Natural killer cell treated with Interleukin-12 subunit alpha and Interleukin-12 subunit beta and Interleukin-15 and Interleukin-18, amount 100 ng/mL, for 72 hours (primary cell): ENCODE measurements at places on chromosomes 12 and 14. TPM values are rescaled to one million over a fixed set of nuclear protein-coding genes. Genes with fewer than 3 reads are reported as not detected.
A peak's percentile ranks its signal among the peaks of the same experiment; 100 is the strongest.

GRCh38 chr12:75710361-75711069 is 199.1 kb upstream of the KRR1 start:
- H3K27ac ChIP-seq, result no peak overlapping the region
- peaks cover 18% of the 10 kb centered on the region for H3K4me1 ChIP-seq

DNA sequence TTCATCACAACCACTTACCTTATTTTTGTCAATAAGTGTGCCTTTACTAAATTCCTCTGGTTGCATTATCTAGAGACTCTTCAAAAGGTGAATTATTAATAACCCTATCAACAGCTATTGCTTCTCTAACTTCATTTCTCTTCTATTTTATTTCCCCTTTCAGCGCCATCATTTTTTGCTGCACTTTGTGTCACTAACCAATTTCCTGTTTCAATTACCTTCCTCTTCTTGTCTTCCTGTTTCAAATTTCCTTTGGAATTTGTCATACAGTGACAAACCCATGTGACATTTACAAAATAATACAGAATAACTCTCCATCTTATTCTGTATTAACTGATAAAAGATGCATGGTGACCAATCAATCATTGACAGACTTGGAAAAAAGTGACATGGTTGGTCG is 12.2 kb upstream of the CLEC2A start:
- DNase-seq, result no peak
- peaks cover 25% of the 10 kb centered on the region for H3K4me1 ChIP-seq
- no peak overlapping the region for H3K27ac ChIP-seq
- H3K4me3 ChIP-seq, result peak overlapping the region; percentile 24

DNA sequence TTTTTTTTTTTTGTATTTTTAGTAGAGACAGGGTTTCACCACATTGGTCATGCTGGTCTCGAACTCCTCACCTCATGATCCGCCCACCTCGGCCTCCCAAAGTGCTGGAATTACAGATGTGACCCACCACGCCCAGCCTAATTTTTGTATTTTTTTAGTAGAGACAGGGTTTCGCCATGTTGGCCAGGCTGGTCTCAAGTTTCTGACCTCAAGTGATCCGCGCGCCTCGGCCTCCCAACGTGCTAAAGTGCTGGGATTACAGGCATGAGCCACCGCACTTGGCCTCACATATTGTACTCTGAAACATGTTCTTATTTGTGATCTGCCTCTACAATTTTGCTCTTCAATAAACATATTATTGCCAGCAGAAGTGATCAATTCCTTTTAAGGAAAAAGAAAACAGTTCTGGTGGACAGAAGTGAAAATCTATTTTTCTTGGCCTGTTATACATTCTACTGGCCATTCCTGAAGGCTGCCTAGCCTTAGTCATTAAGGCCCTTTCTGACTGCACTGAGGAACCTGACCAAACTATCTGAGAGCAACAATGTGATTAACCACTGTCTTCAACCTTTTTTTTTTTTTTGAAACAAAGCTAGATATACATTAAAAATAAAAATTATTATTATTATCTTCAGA is 36.1 kb downstream of the SNX6 start:
- no peak overlapping the region for H3K27ac ChIP-seq
- no peak for DNase-seq
- no peaks in the 10 kb centered on the region for H3K27me3 ChIP-seq
- H3K36me3 ChIP-seq, result peaks cover 5% of the 10 kb centered on the region

GRCh38 chr14:102510616-102511520 is 1.3 kb upstream of the ANKRD9 start:
- H3K4me1 ChIP-seq, result peaks cover 15% of the 10 kb centered on the region
- peak overlapping the region; percentile 86 for H3K4me3 ChIP-seq
- H3K36me3 ChIP-seq, result no peaks in the 10 kb centered on the region

GRCh38 chr12:108804271-108804953 is 53.0 kb downstream of the SSH1 start:
- DNase-seq, result no peak
- peaks cover 4% of the 10 kb centered on the region for H3K4me1 ChIP-seq
- H3K27me3 ChIP-seq, result no peaks in the 10 kb centered on the region
- no peak overlapping the region for H3K4me3 ChIP-seq

The SERPINA1 gene
- 0.38 TPM for total RNA-seq

GRCh38 chr12:31849090-31849687 is 110.0 kb upstream of the RESF1 start:
- DNase-seq, result no peak
- no peaks in the 10 kb centered on the region for H3K27me3 ChIP-seq
- H3K36me3 ChIP-seq, result peaks cover 32% of the 10 kb centered on the region
- H3K4me1 ChIP-seq, result peaks cover 16% of the 10 kb centered on the region
- H3K27ac ChIP-seq, result no peak overlapping the region

DNA sequence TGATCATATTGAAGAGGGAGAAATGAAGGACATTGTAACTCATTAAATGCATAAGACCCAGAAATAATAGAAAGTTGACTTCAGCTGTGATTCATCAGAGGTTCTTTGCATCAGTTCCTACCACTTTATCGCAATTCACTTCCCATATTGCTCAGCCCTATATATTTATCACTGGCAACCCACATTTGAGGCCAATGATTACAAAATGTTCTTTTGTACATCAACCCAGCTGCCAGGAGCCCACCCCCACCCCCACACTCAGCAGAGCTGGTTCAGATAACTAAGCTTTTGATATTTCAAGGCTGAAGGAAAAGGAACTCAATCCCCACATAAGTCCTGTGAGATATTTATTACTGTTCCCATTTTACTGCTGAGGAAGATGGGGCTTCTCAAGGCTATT is 51.2 kb upstream of the TMPO start:
- no peak overlapping the region for H3K27ac ChIP-seq
- DNase-seq, result no peak
- no peaks in the 10 kb centered on the region for H3K27me3 ChIP-seq

GRCh38 chr12:38138225-38139221 is 178.1 kb upstream of the ALG10B start:
- no peaks in the 10 kb centered on the region for H3K36me3 ChIP-seq
- peak overlapping the region; percentile 69 for H3K4me3 ChIP-seq
- no peak for DNase-seq
- H3K27ac ChIP-seq, result no peak overlapping the region

The ANKS1B gene
- not detected for total RNA-seq

DNA sequence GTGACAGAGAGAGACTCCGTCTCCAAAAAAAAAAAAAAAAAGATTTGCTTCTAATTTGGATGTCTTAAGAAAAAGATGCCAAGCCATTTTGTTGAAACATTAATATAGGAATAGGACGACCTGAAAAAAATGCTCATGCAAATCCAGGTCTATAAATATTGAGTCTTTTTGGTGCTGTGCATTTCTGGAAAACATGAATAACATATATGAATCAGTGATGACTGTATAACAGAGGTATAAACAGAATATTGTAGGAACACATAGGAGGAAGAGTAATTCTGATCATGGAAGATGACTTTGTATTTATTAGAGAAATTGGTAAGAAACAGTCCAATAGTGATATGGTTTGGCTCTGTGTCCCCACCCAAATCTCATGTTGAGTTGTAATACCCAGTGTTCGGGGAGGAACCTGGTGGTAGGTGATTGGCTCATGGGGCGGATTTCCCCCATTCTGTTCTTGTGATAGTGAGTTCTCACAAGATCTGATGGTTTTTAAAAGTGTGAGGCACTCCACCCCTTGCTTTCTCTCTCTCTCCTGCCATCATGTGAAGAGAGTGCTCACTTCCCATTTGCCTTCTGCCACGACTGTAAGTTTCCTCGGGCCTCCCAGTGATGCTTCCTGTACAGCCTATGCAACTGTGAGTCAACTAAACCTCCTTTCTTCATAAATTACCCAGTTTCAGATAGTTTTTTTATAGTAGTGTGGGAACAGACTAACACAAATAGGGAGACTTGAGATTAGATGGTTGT is 3.0 kb upstream of the SRSF5 start:
- peak overlapping the region; percentile 79 for H3K27ac ChIP-seq
- H3K27me3 ChIP-seq, result no peaks in the 10 kb centered on the region
- peaks cover 33% of the 10 kb centered on the region for H3K4me1 ChIP-seq
- H3K36me3 ChIP-seq, result peaks cover 23% of the 10 kb centered on the region
- peak overlapping the region; percentile 38 for H3K4me3 ChIP-seq

DNA sequence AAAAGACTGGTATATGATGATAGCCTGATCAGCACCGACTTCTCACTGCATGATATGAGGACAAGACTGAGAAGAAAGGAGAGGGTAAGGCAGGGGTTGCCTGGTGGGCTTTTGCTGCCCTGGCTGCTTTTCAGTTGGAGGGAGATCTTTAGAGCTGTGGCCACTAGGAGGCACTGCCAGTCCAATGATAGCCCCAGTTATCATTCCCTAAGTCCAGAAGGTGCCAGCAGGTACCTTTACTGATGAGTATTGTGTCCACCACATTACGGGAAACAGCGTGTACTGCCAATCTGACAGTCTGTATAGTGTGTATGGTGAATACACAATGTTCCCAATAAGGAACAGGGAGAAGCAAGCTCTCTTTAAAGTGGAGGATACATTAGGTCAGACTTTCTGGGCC is 55.8 kb upstream of the CCDC175 start:
- H3K27ac ChIP-seq, result no peak overlapping the region
- H3K4me3 ChIP-seq, result no peak overlapping the region
- no peak for DNase-seq
- H3K27me3 ChIP-seq, result peaks cover 55% of the 10 kb centered on the region

The OTX2 gene
- not detected for total RNA-seq

The TMEM260 gene
- 26.5 TPM for total RNA-seq

DNA sequence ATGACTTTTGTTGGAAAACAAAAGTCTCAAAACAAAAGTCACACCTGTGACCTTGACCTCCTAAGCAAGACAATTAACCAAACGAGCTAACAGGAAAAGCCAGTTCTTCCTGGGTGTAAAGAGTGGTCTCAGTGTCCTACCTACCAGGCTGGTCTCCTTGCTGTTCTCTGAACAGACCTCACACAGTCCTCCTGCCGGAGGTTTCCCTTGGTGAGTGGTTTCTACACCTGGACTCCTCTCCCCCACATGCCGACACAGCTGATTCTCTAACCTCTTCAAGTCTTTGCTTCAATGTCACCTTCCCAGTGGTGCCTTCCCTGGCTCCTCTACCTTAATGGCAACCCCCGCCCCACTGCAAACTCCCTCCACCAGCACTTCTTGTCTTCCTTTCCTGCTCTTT is 238.6 kb downstream of the ZFP36L1 start:
- H3K4me3 ChIP-seq, result no peak overlapping the region
- peaks cover 15% of the 10 kb centered on the region for H3K4me1 ChIP-seq
- H3K27me3 ChIP-seq, result no peaks in the 10 kb centered on the region
- no peaks in the 10 kb centered on the region for H3K36me3 ChIP-seq

The SLC17A8 gene
- not detected for total RNA-seq

GRCh38 chr14:68466491-68466977 is 326.3 kb downstream of the ZFP36L1 start:
- no peak overlapping the region for H3K4me3 ChIP-seq
- no peak for DNase-seq
- H3K36me3 ChIP-seq, result no peaks in the 10 kb centered on the region
- H3K27me3 ChIP-seq, result no peaks in the 10 kb centered on the region

DNA sequence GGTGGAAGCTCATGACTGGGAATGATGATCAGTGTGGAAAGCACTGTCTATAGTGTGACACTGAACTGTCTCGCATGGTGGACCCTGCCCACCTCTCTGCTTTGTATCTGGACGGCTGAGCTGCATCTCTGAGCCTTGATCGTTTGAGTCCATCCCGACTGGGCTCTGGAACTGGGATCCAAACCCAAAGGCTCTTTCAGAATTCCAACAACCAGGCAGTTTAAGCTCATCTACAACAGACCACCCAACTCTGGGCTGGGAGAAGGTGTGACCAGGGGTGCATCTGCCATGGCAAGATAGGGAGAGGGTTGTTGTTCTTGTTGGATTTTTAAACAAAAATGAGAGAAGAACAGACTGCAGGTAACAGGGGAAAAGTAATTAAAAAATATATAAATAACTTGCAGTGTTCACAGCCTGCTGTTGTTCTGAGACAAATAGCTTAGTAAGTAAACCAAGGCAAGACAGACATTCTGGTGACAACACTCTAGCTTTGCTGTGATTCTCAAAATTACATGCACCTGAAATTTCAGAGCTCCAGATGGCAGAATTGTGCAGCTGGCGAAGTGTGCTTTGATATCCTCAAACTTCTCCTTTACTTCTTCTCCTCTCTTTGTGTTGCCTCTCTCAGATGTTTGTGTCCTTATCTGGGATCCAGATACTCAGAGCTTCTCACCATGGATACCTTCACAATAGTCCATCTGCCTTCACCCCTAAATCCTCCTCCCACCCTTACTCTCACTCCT is 209.6 kb downstream of the EMP1 start:
- no peak for DNase-seq
- H3K27ac ChIP-seq, result no peak overlapping the region
- no peak overlapping the region for H3K4me3 ChIP-seq
- H3K36me3 ChIP-seq, result peaks cover 9% of the 10 kb centered on the region
- no peaks in the 10 kb centered on the region for H3K4me1 ChIP-seq
- peaks cover 7% of the 10 kb centered on the region for H3K27me3 ChIP-seq

The C3AR1 gene
- total RNA-seq, result 2.3 TPM

The SP7 gene
- total RNA-seq, result not detected

DNA sequence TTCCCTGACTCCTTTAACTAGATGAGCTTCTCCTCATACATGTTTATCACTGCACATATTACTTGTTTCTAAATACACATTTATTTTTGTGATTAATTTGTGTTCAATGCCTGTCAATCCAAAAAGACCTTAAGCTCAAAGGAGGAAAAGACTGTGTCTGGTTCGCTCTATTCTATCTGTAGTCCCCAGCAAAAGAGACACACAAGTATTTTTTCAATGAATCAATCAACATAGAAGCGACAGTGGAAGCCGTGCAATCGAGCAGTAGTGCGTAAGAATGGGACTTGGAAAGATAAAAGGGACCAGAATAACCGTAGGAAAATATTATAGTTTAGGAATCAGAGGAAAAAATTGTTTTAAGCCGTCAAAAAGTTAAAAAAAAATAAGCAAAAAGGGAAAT is 951 bp downstream of the WDHD1 start:
- H3K36me3 ChIP-seq, result peaks cover 24% of the 10 kb centered on the region
- no peaks in the 10 kb centered on the region for H3K27me3 ChIP-seq
- DNase-seq, result no peak
- H3K4me1 ChIP-seq, result peaks cover 26% of the 10 kb centered on the region
- peak overlapping the region; percentile 96 for H3K27ac ChIP-seq
- peak overlapping the region; percentile 87 for H3K4me3 ChIP-seq

The STAC3 gene
- 6.1 TPM for total RNA-seq

The CMKLR1 gene
- 1.1 TPM for total RNA-seq

DNA sequence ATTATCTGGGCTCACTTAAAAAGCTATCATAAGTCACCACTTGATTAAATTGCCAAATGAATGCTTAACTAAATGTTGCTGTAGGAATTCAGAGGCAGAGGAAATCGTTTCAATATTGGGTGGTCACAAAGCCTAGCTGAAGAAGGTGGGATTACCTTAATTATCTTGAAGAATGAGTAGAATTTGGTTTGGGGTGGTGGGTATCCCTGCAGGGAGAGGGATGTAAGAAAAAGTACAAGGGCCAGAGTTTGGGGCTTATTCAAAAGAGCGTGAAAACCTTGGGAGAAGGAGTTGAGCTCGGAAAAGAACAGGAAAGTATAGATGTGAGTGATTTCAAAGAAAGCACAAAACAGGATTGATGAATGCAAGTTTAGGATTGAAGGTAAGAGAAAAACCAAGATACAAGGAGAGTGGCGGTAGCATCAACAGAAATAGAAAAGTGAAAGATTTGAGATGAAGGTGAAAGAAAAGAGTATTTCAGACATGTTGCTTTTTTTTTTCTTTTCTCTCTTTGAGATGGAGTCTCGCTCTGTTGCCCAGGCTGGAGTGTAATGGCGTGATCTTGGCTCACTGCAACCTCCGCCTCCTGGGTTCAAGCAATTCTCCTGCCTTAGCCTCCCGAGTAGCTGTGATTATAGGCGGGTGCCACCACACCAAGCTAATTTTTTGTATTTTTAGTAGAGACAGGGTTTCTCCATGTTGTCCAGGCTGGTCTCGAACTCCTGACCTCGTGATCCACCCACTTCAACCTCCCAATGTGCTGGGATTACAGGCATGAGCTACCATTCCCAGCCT is 1.7 kb downstream of the BRMS1L start:
- H3K36me3 ChIP-seq, result no peaks in the 10 kb centered on the region
- no peak for DNase-seq
- H3K27me3 ChIP-seq, result no peaks in the 10 kb centered on the region
- H3K4me3 ChIP-seq, result peak overlapping the region; percentile 87
